Osteocyte (in vitro differentiated cells): ENCODE measurements at places on chromosomes 1 and 21.

GRCh38 chr1:199685369-199685768 lies 342.1 kb upstream of the NR5A2 start:
- no peak for DNase-seq

DNA sequence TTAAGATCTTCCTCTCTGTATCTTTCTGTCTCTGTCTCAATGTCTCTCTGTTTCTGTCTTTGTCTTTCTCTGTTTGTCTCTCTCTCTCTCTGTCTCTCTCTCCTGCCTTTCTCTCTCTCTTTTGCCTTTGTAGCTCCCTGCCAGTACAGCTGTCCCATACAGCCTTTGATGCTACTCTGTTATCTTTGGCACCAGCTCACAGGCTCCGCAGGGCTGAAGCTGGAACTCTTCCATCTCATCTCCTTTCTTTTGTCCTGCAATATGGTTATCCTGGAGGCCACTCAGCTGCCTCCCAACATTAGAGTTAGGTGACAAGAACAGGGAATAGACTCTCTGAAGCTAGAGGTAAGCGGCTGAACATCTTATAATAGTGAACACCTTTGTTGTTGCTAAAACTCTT lies 354.3 kb upstream of the NEGR1 start:
- DNase-seq = no peak

DNA sequence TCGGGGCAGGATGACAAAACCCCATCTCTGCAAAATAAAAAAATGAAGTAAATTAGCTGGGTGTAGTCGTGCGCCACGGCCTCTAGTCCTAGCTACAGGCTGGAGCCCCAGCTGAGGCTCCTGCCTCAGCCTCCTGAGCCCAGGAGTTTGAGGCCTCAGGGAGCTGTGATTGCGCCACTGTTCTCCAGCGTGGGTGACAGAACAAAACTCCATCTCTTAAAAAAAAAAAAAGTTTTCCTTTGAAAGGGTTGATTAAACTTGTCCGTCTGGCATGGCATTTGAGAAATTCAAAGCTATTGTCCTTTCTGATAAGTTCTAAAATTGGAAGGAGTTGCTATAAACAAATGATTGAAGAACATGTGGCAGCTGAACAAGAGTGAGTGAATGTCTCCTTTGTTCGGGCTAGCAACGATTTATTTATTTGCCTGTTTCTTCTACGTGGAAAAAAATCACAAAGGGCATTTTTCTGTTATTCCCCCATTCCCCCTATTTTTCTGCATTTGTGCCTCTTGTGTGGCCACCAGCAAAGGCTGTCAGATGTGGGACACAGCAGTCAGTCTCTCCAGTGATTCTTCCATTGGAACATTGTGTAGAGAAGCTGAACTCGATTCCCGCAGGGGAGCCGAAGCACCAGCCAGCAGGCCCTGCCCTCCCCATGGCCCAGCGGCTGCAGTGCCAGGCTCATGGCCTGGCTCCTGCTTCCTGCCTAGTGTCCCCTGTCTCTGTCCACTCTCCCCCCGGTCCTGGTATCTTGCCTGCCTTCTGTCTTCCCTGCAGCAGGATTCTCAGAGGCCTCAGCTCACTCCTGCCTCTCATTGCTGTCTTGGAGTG lies 21.5 kb upstream of the PWP2 start:
- DNase-seq = peak; percentile 59

DNA sequence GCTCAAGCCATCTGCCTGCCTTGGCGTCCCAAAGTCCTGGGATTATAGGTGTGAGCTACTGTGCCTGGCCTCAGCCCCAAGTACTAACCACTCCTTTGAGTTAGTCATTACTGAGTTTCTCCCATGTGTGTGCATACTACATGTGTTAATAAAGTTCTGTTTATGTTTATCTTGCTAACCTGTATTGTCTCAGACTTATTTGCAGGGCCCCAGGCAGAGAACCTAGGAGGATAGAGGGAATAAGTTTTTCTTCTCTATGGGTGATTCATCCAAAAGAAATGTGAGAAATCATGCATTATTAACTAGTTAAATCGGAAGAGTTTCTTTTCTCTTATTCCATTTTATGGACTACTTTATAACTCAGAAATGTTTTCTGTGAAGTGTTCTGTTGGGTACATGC lies 203.9 kb upstream of the CACYBP start:
- no peak for DNase-seq

- DNase-seq = no peak
Observed at GRCh38 chr1:233673947-233674431, 60.1 kb downstream of the KCNK1 start.

GRCh38 chr1:194295685-194296084 lies 1109.3 kb upstream of the B3GALT2 start:
- DNase-seq = no peak

GRCh38 chr1:162371611-162372010 lies 5.0 kb downstream of the SPATA46 start:
- DNase-seq = no peak

GRCh38 chr1:19922015-19922688 lies 1.3 kb downstream of the PLA2G2E start:
- no peak for DNase-seq

GRCh38 chr1:118291661-118292060 lies 106.6 kb upstream of the SPAG17 start:
- DNase-seq = no peak

- DNase-seq = no peak
Observed at GRCh38 chr1:9164919-9165318, 36.0 kb upstream of the GPR157 start.

- no peak for DNase-seq
Observed at GRCh38 chr1:60078182-60078581, 4.6 kb upstream of the C1orf87 start.

DNA sequence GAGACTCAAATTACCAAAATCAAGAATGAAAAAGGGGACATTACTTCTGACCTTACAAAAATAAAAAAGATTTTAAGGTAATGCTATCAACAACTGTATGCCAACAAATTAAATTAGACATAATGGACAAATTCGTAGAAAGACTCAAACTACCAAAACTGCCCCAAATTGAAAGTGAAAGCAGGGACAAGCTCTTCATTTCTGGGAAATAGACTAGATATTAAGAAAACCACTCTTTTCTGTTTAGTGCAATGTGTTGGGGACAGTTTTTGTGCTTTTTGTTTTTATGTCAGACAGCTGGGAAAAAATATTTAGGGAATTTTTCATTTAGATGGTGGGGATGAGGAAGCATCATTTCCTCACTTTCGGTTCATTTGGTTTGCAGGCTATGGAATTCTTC lies 4.9 kb upstream of the GBP1 start:
- DNase-seq = no peak

- DNase-seq = no peak
Observed at GRCh38 chr1:21955501-21956281, 18.6 kb upstream of the HSPG2 start.

DNA sequence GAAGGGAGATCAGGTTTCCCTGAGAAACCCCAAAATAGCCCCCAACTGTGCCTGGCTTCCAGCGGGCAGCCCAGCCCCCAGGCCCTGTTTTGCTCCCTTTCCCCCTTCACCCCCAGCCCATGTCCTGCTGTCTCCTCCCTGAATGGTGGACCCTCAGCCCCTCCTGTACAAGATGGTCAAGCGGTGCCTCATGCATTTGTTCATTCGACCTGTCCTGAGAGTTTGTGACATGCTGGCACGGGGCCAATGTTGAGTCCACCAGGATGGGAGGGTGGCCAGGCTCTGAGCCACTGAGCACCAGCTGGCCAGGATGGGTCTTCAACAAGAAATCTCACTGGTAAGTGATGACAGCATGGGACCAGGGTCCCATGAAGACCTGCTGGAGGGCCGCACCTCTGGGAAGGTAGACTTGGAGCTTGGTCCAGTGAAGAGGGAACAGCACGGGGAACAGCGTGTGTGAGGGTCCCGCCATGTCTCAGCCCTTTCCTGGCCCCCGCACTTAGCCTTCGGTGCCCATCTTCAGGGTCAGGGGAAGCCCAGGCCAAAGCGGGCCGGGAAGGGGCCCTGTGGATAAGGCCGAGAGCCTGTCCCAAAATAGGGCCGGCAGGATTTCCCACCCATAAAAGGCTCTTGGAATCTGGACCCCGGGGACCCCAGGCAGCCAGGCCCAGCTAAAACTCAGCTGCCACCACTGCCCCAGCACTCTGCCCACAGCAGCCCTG lies at the start of gene CALML6:
Gene CALML6 (plus strand): TSS at position 290 of the 722 bp plus-strand sequence. CDS start 21 bp downstream, at position 311.
- DNase-seq = no peak

DNA sequence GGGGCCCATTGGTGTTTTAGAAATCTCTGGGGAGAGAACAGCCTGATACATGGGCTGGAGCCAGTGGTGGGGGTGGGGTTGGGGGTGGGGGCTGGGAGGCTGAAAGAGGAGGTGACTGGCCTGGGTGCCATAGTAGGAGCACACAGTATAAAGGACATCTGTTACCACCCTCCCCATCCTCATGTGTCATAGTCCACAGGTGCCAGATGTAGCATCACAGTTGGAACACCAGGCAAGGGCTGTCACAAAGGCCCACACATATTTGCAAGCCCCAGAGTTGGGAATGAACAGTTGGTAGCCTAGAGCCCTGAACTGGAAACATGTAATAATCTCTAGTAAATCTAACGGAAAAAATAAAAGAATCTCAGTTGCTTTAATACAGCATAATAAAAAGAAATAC lies 55.1 kb upstream of the CR2 start:
- no peak for DNase-seq

DNA sequence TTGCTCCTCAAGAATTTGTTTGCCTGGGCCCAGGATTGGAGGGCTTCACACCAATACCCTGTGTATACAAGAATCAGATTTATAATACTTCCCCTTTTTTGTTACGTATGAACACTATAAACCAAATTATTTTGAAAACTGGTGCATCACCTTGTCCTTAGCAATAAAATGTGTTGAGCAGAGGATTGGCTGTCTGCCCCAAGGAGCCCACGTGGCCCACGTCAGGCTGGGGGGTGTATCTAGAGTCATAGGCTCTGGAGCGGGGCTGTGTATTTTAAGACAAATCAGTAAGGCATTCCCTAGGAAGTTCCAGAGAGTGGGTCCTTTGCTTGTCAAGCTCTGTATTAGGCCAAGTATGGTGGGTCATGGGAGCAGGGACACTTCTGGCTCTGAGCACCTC lies 2.0 kb upstream of the ST3GAL3 start:
- DNase-seq = no peak

DNA sequence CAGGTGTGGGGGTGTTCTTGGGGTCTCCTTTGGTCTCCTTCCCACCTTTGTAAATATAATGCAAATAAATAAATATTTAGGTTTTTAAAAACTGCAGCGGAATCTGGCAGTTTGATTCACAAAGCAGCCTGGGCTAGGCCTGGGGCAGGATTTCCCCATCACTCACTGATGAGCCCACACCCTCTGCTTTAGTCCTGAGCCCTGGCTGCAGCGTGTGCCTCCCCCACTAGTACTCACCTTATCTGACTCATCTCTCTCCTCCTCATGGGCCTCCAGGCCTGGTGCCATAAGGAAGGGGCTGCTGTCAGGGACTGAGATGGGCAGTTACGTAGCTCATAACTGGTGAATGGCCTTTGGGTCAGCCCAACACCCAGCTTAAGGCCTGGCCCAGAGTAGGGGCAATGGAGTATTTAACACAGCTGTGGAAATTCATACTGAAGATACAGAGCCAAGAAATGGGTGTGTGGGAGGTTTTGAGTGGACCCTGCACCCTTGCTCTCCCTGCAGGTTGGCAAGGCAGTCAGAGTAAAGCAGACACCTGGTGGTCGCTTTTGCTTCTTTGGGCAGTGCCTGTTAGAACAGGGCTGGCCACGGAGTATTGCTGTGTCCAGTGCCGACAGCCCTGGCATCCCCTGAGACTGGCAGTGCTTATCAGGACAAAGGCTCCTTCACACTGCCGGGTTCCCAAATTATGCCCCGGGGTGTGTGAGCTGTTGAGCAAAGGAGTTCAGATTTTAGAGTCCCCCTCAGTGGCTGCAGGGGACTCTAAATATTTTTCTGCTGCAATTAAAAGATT lies 39.7 kb downstream of the AZIN2 start:
- no peak for DNase-seq

DNA sequence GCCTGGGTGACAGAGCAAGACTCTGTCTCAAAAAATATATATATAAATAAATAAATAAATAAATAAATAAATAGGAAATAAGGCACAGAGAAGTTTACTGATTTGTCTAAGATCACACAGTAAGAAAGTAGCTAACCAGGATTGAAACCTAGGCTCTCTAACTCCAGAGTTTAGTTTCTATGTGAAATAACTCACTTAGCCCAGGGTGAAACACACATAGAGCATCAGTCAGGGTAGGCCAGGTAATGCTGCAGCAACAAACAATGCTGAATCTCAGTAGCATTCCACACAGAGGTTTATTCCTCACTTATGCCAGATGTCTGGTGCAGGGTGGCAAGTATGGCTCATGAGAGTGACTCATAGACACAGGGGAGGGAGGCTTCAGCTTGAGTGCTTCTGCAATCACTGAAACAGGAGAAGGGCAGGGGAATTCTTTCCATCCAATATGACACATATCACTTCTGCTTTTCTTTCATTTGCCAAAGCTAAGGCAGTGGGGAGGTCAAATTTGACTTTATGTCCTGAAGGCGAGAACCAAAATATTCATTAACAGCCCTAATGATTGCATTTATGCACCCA lies 37.1 kb upstream of the KANK4 start:
- no peak for DNase-seq

DNA sequence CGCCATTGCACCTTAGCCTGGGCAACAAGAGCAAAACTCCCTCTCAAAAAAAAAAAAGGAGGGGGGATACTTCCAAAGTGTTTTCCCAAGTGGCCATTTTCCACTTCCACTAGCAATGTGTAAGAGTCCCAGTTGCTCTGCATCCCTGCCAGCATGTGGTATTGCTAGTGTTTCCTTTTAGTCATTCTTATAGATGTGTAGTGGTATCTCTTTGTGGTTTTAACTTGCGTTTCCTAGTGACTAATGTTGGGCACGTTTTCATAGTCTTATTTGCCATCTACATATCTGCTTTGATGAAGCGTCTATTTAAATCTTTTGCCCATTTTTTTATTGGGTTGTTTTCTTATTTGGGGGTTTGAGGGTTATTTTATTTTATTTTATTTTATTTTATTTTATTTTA lies 31.1 kb downstream of the INAVA start:
- no peak for DNase-seq

DNA sequence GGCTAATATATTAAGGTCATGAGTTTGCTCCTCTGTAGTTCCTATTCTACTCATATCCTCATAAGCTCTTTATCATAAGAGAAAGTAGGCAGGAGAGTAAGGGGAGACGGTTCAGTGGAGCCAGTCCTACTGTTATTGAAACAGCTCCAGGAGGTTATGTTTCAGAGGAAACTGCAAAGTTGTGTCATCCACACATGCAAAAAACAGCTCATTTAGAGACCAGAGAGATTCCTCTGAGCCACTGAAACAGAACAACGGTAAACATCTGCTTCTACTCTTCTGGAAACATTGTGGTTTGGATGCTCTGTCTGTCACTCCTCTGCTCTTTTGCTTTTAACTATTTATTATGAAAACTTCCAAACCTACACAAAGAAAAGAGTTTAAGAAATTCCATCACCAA lies 66.3 kb upstream of the PPP2R5A start:
- no peak for DNase-seq

DNA sequence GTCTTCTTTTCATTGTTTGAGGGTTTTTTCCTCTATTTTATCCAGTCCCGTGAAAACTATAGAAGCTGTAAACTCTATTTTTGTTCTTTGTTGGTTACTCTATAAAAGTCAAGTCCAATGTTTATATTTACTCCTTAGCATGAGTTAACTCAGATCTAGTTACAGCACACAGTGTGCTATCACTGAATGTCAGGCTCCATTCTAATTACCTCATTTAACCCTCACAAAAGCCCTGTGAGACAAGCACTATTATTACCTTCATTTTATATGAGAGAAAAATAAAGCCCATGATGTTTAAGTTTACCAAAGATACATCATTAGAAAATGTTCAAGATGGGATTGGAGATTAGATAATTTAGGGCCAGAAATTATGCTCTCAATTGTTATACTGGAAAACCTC lies 251.4 kb upstream of the SNX7 start:
- DNase-seq = no peak

- DNase-seq = no peak
Observed at GRCh38 chr1:40936931-40937339, 42.6 kb upstream of the CTPS1 start.
